ENCODE measurements at places on chromosomes 2 and 18.

DNA sequence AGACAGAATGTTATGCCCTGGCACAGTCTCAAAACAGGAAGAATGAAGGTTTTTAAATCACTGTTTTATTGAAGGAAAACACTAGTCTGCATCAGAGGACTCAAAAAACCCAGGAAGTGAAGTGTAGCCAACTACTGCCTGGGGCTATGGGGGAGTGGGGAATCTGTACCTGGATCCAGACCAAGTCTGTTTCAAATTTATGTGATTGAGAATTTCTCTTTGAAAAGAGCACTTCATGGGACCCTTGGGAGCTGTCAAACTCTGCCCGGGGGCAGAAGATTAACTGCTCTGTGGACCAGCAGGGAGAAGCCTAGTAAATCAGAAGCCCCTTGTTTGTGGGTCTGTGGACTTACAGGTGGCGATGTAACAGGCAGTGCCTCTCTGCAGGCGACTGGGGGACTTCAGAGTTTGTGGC lies 45.3 kb upstream of the TANC1 start:
- DNase-seq, result no peak

DNA sequence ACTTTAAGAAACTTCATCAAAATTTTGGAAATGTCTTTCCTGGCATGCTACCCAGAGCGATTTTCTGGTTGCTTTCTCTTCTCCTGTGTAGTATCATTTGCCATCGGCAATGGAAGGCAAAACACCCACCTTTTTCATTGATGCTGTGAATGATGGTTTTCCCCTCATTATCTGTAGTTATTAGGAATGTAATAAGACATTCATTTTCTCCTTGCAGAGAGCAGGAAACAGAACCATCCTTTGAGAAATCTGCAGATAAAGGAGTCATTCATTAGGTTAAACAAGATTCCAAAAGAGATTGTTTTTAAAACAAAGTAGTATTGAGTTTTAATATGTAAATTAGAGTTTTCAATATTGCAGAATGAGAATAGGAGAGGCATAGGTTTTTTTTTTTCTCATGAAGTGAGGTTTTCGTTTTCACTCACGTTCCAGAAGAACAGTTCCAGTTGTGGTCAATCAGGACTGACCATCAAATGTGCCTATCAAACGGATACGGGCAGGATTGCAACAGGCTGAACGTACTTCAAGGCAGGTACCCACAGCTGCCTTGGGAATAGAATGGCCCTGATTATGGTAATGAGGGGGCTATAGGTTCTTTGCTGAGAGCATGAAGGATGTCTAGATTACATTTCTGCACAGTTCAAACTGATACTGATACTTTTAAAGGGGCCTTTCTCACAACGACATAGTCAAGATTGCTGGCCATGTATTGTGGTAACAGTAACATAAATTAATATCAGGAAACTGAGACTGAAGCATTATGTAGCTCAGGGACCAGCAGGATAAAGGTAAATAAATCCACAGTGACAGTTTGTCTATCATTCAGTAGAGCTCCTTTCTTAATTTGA lies 49.8 kb upstream of the PLA2R1 start:
- DNase-seq, result no peak

DNA sequence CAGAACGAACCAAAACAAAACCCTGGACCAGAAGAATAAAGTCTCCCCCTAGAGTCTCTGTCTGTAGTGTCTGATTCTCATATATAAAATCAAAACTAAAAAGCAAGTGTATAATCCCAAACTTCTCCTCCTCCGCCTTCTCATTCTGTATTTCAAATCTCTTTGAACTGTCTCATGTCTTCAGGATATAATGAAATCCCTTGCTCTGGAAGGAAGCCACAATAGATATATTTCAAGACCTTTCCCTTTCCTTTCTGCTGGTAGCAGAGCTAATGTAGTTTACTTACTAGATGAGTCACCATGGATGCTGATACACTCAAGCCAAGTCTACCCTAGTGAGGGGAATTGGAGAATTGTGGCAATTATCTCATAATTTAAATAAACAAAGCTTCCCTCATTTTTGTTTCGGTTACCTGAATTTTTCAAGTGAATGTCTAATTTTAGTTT lies 33.5 kb upstream of the CCDC93 start:
- DNase-seq, result no peak

GRCh38 chr2:209523041-209523740 lies 99.3 kb downstream of the MAP2 start:
- no peak for DNase-seq

DNA sequence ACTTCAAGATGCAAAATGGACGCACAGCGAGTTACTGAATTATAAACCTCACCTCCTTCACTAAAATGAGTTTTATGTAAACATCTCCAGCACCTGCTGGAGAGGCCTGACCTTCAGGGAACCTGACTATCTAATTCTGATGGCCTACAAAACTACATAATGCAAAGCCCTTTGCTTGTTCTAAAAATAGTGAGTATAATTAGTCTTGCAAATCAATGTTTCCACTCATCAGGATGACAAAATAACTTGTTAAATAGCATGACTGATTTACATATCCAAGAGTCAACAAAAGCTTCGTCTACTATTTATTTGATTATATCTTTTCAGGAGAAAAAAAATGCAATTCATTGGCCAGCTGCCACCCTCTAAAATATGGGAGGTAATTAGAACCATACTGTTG lies 326.3 kb upstream of the MC4R start:
- no peak for DNase-seq

DNA sequence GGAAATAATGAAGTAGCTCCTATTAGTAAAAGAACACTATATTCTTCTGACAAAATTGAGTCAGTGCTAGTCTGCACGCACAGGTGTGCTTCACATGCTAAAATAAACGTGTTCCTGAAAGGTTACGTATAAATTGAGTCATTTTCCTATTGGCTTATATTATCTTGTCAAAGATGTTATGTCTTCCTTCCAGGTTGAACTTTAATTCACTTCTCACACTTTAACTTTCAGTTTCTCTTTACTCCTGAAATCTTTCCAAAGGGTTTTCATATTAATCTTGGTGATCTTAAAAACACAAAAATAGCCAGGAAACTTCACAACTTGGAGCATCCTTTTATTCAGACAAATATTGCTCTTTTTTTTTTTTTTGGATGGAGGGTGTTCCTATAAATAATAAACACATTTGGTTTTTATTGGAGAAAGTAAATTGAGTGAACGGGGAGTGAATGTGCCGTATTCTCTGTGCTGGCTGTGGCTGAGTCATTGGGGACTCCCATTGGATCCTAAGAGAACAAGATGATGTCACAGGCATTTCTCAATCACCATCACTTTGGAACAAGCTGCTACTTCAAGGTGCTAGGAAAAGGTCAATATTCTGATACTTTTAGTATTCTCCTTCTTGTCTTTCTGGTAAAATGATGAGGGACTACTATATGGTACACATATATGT lies 150.2 kb upstream of the SPATS2L start:
- no peak for DNase-seq

- no peak for DNase-seq
Observed at GRCh38 chr2:138279871-138280270, 221.7 kb upstream of the SPOPL start.

DNA sequence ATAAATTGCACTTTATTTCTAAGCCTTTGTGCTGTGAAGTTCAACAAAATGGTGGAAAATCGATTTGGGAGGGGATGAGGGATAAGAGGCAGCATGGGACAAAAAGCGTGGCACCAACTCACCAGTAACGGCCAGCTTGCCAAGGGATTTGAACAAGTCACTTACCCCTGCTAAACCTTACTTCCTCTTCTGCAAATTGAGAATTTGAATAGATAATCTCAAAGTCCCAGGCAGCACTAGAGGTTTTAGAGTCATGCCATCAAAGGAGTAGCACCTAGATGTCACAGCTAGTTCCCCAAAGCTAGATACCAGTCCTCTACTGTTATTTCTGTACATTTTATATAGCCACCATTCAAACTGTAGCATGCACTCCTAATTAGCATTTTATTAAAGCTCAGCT lies 83.7 kb upstream of the VRK2 start:
- no peak for DNase-seq

DNA sequence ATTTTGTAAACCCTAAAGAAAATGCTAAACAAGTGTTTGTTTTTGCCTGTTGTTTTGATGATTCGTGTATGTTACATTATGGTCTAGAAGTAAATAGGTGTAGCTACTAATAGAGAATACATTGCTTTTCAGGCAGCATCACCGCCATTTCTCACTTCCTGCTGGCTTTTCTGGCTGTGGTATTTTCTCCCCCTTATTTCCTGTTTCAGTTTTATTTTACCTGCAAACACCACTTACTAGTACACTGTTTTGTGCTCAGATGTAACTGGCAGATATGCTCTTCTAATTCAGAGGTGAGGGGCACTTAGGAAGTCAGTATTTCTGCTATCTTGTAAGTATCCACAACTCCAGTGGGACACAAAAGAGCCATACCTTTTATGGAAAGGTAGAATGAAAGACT lies 38.1 kb upstream of the SLC3A1 start:
- no peak for DNase-seq

GRCh38 chr18:13713455-13714055 lies 12.8 kb downstream of the FAM210A start:
- no peak for DNase-seq

DNA sequence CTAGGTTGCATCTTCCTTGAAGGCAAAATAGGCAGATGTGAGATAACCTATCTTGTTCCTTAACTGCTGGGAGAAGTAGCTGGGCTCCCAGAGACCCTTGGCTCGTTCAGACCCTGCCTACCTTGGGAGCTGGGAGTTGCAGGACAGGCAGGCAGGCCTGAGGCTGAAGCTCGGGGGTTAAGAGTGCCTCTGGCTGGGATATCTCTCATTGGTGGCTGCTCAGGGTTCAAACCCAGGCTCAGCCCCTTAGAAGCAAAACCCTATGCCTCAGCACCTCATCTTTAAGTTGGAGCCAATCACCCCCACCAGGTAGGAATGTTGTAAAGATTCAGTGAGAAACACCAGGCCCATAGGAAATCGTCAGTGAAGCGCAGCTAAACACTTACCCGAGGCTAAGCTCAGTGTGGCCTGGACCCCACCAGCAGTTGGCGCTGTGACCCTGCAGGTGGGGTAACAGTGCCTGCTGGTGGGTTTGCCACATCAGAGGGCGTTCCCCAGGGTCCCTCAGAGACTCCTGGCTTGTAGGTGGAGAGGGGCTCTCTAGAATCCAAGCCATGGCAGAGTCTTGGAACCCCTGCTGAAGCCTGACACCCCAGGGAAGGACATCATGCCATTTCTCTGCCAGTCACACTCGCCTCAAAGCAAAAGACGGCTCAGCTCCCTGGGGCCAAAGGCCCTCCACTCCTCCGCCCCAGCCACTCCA lies 54.6 kb upstream of the GPR17 start:
- DNase-seq, result peak; percentile 59

GRCh38 chr2:233413046-233413445 lies 58.8 kb downstream of the DGKD start:
- DNase-seq, result no peak

GRCh38 chr18:72409903-72410302 lies 134.2 kb downstream of the CBLN2 start:
- no peak for DNase-seq

- no peak for DNase-seq
Observed at GRCh38 chr18:332007-332406, 64.2 kb upstream of the THOC1 start.

GRCh38 chr2:43790147-43790546 lies 16.3 kb downstream of the DYNC2LI1 start:
- no peak for DNase-seq

DNA sequence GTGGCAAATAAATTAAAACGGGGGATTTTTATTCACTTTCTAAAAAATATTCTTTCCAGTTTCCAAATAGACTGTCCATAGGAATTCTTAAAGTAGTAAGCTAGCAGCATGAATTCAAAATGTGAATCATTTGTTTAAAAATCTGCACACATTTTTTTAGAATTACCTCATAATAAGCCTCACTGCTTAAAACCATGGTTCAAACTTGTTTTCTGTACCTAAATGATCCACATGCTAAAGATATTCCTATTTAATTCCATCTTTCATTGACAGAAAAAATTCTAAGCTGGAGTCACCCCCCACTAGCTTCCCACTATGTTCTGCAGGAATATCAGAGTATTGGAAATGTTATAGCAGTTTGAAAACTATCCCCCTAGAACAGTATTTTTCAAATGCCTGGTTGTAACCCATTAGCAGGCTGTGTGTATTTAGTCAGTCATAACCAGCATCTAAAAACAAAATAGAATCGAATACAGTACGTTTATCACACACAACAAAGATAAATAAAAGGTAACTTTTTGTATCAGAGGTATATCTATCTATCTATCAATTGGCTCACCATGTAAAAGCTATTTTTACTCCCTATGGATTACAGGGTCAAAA lies 11.2 kb upstream of the IKZF2 start:
- DNase-seq, result no peak

GRCh38 chr2:73993376-73993775 lies 8.7 kb downstream of the TET3 start:
- no peak for DNase-seq

DNA sequence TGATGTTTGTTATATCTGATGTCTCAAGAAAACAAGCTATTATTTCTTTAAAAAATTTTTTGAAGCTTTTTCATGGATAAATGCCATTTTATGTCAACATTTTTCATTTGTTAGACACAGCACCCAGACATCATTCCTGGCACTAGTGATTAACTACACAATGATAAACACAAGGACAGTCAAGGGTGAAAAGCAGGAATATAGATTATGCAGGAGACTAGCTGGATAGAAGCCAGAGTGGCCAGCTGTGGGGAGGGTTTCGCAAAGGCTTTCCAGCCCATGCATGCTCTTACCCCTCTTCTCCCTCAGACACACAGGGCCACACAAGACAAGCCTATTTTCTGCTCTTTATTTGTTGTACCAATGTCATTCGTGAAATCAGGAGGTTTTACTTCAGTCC lies 127.1 kb upstream of the TTC39C start:
- no peak for DNase-seq

DNA sequence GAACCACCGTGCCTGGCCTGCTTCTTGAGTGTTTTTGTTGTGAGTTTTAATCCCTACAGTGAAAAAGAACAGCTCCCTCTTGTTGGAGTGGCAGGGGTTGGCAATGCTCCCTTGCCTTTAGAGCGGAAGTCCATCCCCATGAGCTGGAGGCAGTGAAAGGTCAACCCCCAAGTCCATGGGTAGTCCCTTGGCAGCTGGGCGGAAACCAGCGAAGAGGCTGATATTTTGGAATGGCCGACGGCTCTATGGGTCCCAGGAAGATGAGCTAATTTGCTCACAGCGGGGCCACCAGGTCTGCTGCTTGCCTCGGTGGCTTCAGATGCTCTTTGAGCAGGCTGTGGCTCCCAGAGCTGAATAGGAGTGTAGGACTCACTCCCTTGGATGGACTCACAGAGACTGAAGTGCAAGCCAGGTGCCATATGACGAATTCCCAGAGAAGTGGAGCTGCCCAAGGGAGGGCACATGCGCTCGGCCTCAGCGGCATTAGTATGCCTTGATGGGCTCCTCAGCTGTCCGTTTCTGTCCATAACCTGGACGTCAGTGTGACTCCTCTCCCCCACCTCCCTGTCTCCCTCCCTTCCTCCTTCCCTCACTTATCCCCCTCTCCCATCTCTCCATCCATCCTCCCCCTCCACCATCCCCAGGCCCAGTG lies 25.4 kb upstream of the RHOB start:
- DNase-seq, result no peak

GRCh38 chr18:59783138-59783537 lies 85.9 kb upstream of the CCBE1 start:
- DNase-seq, result no peak
